ENCODE measurements at places on chromosomes 7 and 10.

- DNase-seq = no peak
Measured at GRCh38 chr7:21448974-21449373, 21.1 kb downstream of the SP4 start.

DNA sequence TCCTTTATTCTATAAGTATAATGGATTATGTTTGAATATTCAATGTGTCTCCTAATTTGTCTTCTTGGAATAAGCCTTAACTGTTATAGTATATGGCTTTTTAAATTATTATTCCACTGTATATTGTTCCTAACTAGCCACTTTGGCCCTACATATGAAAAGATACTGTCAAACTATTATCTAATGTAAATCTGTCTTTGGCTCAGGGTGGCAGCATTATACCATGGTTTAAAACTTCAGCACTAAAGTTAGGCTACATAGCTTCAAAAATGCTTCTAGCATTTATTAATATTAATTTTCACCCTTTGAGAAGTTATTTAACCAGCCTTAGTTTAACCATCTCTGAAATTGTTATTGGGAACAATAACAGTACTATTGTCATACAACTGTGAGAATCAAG, 543.1 kb upstream of the MBL2 start:
- no peak for DNase-seq

- no peak for DNase-seq
Measured at GRCh38 chr10:102962951-102963755, 45.1 kb downstream of the CNNM2 start.

GRCh38 chr7:50739744-50740435, 42.8 kb downstream of the GRB10 start:
- DNase-seq = no peak

DNA sequence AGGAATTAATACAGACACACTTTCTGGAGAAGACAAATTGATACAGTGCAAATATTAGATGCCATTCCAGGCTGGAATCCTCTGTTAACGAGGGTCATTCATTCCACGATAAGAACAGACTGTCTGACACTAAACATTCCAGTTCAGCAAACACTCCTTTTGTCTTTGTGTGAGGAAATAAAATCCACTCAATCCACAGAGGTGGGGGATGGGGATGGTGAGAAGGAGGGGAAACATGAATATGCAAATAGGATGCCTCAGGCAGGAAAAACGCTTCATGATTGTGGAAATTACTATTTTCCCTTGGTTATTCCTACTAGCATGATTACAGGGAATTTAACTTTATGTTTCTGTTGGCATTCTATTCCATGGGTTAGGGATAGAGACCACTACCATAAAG, 196.9 kb upstream of the CDCA7L start:
- DNase-seq = no peak

GRCh38 chr7:29158795-29159423, 12.6 kb upstream of the CPVL start:
- no peak for DNase-seq

GRCh38 chr7:14851610-14852009, 50.9 kb downstream of the DGKB start:
- no peak for DNase-seq

DNA sequence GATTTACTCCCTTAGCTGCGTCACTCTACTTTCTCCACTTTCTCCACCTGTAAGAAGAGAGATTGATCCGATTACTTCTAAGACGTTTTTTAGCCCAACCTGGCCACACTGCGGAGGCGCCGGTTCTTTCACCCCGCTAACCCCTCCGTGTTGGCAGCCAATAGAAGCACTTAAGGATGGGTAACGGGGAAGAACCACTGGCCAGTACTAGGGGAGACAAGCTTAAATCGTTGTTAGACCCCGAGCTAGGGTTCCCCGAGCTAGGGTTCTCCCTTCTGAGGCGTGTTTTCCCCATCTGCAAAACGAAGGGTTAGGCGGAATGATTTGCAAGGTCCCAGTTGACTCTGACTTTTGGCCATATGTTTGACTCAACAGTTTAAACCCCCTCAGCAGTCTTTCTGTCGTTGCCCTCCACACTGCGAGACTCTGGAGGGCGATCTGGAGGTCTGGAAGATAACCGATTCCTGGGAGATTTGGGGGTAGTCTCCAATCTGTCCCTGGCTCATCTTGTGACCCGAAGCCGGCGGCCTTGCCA, 644 bp downstream of the UMAD1 start:
- DNase-seq = no peak

GRCh38 chr7:43784030-43784584, 25.6 kb downstream of the BLVRA start:
- DNase-seq = no peak

DNA sequence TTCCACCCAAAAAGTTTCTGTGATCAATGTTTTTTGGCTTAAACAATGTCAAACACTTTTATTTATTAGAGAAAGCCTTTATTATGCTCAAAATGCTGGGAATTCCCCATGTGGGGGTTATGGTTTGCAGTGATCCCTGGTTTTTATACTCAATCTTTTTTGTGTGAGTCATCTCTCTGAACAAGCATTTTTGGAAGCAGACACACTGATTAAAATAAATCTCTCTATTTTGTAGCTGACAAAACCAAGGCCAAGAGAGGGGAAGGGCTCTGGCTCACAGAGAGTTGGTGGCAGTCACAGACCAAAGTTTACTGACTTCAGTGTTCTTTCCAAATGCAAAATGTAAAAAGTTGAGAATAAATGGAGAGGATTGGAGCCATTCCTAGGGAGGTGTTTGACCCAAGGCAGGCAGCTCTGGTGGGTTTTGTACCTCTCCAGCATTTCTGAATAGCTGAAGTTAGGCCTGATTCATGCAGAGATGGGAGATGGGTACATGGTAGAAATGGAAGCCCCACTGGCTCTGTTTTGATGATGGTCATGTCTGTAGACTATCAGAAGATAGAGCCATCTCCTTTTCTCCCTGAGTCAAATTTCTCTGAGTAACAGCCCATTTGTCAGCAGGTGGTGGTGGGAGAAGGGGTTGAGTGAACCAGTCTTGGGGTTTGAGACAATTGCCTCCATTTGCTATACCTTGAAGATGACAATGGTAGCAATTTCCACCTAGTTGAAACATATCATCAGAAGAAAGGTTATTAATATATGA, 45.4 kb upstream of the NAMPT start:
- no peak for DNase-seq

GRCh38 chr7:100486111-100486636, 2.4 kb downstream of the NYAP1 start:
- DNase-seq = no peak

GRCh38 chr7:111690364-111691111, 128.2 kb upstream of the IMMP2L start:
- DNase-seq = no peak

- DNase-seq = no peak
Measured at GRCh38 chr7:44698046-44698580, 50.5 kb upstream of the ZMIZ2 start.

GRCh38 chr10:69470463-69471384, 19.5 kb downstream of the TSPAN15 start:
- DNase-seq = no peak

GRCh38 chr7:82841828-82842227, 320.9 kb downstream of the PCLO start:
- no peak for DNase-seq

DNA sequence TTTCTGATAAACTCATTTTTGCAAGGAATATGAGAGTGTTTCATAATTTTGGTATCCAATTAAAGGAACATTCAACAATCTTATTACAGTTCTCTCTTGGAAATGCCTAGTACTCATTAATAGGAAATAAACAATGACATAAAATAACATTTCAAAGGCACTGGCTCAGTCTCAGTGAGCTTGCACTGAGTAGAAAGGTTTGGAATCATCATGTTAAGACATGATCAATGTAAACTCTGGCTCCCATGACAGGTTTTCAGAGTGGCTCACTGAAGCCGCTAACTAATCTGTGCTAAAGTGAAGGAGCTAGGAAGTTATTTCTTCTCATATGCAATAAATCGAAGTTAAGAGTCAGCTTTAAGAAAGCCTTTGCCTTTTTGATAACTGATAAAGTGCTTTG, 203.3 kb upstream of the HGF start:
- DNase-seq = no peak

- DNase-seq = no peak
Measured at GRCh38 chr10:113297226-113297625, 255.6 kb upstream of the HABP2 start.

DNA sequence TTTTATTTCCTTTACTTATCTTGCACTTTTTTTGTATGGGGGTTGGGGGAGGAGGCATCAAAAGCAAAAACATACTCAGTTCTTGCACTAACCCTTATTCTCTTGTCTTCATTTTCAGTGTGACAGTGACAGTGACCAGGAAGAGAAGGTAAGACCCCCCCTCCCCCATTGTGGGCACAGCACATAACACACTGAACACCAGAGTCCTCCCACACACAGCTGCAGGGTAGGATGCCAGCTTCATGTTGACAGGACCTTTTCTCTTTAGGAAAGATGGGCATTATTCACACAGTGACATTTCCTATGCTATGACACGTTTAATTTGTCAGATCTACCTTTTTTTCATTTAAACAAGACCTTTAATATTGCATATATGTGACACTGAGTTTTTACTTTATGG, 696.3 kb upstream of the GALNT17 start:
- DNase-seq = no peak

GRCh38 chr10:44023517-44023916, 361.4 kb downstream of the CXCL12 start:
- no peak for DNase-seq

DNA sequence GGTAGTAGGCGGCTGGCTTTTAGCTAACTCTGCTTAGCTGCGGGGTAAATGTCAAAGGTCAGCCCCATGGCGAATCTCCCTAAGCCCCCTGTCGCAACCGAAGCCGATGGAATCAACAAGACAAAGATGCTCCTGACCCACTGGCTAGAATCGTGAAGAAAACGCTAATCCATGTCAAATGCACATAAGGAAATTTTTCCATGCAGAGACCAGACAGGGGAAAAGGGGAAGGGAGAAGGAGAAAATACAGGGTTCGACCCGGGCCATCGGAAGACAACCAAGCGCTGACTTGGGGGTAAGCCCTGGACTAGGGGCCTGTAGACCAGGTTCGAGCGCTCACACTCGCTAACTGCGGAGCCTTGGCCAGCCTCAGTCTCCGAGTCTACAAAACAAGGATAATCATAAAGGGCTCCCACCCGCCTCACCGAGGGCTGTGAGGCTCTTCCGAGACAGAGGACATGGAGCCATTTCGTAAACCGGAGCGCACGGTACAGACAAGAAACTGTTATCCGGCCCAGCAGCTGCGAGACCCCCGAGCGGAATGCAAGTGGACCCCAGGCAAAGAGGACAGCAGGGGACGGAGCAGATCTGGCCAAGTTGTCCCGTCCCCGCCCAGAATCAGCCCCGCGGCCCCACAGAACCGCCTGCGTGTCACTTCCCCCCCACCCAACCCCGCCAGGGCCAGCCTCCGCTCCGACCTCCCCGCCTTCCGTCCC, 507 bp downstream of the SAR1A start:
- DNase-seq = peak; percentile 43

GRCh38 chr7:98163269-98163668, 48.0 kb upstream of the BHLHA15 start:
- no peak for DNase-seq

- no peak for DNase-seq
Measured at GRCh38 chr10:59271160-59271559, 91.2 kb downstream of the FAM13C start.

DNA sequence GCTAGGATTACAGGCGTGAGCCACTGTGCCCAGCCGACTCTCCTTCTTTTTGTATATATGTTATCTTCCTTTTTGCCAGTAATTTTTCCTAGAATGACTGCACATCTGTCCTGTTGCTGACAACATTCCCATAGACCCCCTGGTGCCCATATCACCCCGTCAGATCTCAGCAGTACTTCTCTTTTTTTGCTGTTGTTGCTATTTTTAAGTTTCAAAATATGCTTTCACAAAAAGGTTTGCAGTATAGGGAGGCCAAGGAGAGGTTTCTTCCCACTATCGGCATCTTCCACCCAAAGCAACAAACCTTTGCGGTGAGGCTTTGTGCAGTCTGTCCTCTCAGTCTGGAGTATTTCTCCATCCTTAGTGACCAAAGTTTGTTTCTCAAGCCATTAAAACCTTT, 23.1 kb downstream of the PIK3CG start:
- DNase-seq = no peak

DNA sequence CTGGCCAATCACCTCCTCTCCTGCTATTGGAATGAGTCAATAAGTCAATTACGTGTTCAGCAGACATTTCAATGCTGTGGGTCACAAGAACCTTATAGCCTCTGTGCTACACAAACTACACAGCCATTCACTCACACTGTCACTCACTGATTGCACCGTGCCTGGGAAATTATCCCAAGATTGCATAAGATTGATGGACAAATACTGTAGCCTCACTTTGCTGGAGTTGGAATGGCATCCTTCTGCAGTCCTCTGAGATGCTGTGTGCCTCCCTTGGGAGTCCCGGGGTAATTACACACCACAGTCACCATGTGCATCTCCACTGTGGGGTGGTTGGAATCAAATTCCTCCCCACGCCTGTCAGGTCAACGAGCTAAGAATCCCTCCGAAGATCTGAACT, 358.7 kb upstream of the MGMT start:
- DNase-seq = no peak

DNA sequence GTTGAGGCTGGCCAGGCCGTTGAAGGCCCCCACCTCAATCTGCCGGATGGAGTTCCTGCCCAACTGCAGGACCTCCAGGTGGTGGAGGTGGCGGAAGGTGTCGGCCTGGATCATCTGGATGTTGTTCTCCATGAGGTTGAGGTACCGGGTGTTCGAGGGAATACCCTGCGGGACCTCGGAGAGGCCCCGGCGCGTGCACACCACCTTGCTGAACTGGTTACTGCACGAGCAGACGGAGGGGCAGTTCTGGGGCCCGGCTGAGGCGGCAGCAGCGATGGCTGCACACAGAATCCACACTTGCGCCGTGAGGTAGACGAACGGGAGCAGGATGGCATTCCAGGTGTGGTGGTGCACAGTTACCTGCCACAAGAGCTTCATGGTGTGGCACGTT, 979 bp downstream of the LRRC4 start:
- no peak for DNase-seq

DNA sequence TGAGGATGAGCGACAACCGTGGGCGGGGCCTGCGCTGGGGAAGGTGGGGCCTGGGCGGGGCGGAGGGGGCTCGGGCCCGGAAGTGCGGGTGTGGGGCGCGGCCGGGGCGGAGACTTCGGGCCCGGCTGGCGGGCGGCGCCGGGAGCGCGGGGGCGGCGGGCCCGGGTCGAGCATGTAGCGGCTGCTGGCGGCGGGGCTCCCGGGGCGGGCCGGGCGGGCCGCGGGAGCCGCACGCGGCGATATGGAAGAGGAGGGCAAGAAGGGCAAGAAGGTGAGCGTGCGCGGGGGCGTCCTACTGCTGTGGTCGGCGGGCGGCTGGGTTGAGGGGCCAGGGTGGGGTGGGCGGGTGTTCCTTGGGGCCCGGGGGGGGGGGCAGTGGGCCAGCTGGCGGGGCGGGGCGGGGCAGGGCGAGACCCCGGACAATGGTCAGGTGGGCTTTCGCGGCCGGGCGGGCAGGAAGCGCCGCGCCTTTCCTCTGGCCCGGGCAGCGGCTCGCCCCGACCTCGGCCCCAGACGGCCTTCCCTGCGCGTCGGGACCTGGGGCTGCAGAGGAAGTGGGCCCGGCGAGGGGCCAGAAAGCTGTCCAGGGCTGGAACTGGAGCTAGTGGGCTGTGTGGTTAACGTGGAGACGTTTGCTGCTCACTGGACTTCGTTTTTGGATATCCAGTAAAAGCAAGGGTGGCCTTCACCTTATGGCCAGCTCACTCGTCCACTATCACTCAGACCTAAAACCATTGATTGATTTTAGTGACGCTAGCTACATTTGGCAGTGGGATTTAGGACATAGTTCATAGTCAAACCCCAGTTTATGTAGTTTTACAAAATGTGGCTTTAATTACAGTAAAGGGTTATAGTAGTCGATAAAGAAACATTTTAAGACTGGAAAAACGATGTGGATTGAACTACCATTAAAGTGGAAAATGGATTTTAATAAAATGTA, at the start of gene CCM2:
TSS of gene CCM2 (plus strand) at position 109 of the 940 bp plus-strand sequence. CDS start at position 242, 133 bp downstream.
- DNase-seq = peak; percentile 54

- no peak for DNase-seq
Measured at GRCh38 chr10:33920351-33920750, 585.9 kb upstream of the NRP1 start.
